ENCODE measurements at places on chromosomes 1 and 21. TPM values are rescaled to one million over a fixed set of nuclear protein-coding genes. Genes with fewer than 3 reads are reported as not detected.

DNA sequence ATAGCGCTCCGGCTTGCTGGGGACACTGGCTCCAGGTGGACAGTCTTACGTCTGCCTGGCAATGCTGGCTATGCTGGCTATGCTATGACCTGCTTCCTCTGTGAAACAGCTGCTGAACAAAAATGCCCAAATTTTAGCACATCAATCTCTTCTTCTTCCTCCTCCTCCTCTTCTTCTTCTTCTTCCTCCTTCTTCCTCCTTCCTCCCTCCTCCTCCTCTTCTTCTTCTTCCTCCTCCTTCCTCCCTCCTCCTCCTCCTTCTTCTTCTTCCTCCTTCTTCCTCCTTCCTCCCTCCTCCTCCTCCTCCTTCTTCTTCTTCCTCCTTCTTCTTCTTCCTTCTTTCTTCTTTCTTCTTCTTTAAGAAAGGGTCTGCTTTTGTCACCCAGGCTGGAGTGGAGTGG is 401.3 kb downstream of the KIF26B start:
- DNase-seq = no peak

DNA sequence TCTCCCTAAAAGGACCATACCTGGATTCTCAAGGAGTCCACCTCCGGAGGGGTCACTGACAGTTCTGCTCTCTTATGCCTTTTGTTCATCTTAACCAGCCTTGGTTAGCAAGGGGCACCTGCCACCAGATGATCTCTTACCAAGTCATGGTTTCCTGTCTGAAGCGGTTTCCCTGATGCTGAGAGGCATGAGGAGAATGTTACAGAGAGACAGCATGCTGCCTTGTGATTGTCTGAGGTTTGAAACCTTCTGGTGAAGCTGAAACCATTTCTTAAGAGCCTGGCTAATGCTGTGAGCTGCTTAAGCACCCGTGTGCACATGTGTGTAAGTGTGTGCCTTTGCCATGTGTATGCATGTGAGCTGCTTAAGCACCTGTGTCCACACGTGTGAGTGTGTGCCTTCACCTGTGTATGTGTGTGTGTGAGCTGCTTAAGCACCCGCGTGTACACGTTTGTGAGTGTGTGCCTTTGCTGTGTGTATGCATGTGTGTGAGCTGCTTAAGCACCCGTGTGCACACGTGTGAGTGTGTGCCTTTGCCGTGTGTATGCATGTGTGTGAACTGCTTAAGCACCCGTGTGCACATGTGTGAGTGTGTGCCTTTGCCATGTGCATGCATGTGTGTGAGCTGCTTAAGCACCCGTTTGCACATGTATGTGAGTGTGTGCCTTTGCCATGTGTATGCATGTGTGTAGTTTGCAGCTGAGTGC is 136.4 kb upstream of the COL6A1 start:
- DNase-seq = peak; percentile 22

DNA sequence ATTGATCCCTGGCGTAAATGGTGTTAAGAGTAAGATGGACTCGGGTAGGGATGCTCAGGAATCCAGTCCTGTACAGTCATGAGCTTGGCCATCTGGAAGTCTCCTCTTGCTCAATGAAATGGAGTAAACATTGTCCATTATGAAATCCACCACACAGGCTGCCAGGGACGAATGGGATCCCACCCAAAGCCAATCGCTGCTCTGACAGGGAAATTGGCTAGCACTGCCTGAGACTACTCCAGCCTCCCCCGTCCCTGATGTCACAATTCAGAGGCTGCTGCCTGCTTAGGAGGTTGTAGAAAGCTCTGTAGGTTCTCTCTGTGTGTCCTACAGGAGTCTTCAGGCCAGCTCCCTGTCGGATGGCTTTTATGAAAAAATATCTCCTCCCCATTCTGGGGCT is at the start of gene HSD11B1:
Gene HSD11B1 (plus strand): TSS at position 263 of the 400 bp plus-strand sequence. CDS start 97 bp downstream, at position 360.
- DNase-seq = no peak

- DNase-seq = no peak
Observed at GRCh38 chr1:158330391-158331105, 783 bp downstream of the CD1B start.

DNA sequence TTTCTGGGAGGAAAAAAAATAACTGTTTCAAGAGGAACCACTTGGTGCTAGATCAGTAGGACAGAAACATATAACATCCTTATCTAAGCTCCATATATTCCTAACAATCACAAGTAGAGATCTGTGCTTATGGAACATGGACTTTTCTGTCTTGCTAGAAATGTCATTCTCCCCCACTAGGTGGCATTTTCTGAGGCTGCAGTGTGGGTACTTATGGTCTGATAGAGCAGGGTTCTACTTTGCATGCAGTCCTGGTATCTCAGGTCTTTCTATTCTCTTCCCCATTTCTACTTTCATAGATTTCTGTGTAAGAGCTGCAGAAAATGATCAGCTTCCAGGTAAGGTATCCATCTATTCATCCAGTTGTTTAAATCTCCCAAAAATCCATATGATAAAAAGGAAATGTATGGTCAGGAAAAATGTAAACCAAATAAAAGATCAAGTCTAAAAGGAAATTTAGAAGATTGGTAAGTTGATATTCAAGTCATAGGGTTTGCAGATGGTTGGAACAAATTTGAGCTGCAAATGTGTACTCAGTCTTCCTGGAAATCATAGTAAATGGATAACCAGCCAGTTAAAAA is 1.5 kb downstream of the ZNF684 start:
- peak; percentile 63 for DNase-seq

- DNase-seq = no peak
Observed at GRCh38 chr1:55402142-55402541, 187.0 kb upstream of the USP24 start.

- DNase-seq = no peak
Observed at GRCh38 chr1:156002188-156002911, 18.4 kb downstream of the SSR2 start.

DNA sequence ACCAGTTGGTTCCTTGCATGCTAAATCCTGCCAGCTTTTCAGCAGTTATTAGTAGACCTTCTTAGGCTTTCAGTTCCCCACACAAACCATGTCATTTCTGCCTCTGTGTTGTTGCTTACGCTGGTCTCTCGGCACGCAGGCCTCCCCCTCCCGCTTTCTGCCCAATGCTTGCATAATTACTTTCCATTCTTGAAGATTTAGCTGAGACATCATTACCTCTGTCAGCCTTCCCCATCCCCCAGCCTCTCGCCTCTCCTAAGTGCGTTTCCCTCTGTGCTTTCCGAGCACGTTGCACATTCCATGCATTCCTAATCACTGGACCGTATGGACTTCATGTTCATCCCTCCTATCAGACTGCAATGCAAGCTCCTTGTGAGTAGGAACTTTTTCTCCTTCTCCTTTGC is 26.8 kb downstream of the TSHB start:
- DNase-seq = no peak

DNA sequence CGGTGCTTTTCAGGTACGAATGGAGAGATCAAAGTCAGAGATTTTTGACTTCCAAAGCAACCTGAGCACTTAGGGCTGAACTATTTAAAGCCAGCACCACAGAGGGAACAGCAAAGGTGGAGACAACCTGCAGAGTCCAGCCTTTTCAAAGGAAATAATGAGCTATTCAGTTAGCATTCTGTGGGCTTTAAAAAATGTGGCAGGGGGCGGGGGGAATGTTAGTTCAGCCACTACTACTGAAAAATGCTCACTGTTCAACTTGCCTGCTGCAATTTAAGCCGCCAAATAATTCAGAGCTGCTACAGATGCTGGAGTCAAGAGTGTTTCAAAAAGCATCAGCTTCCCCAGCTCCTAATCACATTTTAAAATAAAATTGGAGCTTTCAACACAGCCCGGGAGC is 473.3 kb upstream of the PLXNA2 start:
- DNase-seq = no peak

- no peak for DNase-seq
Observed at GRCh38 chr1:76492752-76493430, 374.4 kb upstream of the ST6GALNAC5 start.

DNA sequence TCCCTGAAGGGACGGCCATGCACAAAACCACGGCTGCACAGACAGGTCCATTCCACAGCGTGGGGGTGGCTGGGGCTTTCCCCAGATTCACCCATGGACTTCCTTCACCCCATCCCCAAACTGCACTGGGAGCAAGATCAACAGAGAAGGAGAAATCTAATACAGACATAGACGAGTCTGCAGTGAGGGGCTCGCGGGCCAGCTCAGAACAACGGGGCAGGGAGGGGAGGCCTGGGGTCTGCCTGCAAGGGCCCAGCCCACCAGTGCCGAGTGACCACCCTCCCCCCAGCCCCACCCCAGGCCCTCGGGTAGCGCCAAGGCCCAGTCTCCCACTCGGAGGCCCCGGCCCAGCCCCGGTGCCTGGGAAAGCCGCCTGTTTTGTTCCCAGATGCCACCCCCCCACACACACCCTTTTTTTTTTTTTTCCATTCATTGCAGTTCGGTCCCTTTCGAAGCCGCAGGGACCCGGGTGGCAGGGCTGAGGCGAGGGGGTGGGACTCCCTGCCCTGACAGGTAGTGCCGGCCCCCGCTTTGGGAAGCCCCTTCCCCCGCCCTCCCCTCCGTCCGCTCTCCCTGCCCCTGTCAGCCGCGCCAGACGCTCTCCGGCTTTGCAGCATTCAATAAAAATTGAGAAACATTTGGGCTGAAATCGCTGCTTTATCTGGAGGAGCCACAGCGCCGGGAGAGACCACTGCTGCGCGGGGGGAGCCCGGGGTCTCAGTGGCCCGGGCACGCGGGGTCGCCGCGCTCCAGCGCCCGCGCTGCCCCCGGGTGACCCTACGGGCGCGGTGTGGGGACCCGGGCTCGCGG is 543 bp upstream of the EPHB2 start:
- DNase-seq = no peak

DNA sequence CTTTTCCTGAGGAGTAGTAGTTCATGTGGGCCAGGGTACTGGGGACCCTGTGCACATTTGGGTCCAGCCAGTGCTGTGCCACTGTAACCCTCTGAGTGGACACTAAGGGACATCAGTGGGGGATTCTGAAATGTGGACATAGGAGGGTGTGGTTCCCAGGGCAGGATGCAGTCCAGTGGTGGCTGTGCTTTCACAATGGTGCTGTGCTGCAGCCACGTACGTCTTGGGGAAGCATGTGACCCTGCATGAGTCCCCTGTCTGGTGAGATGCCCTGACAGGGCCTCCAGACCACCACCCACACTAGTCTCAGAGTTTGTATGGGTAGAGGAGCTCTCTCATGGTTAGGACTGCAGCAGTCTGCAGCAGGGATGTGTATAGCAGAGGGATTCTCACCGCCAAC is 37.8 kb upstream of the WNT2B start:
- DNase-seq = no peak

- DNase-seq = no peak
Observed at GRCh38 chr1:14853518-14853917, 255.0 kb downstream of the KAZN start.

DNA sequence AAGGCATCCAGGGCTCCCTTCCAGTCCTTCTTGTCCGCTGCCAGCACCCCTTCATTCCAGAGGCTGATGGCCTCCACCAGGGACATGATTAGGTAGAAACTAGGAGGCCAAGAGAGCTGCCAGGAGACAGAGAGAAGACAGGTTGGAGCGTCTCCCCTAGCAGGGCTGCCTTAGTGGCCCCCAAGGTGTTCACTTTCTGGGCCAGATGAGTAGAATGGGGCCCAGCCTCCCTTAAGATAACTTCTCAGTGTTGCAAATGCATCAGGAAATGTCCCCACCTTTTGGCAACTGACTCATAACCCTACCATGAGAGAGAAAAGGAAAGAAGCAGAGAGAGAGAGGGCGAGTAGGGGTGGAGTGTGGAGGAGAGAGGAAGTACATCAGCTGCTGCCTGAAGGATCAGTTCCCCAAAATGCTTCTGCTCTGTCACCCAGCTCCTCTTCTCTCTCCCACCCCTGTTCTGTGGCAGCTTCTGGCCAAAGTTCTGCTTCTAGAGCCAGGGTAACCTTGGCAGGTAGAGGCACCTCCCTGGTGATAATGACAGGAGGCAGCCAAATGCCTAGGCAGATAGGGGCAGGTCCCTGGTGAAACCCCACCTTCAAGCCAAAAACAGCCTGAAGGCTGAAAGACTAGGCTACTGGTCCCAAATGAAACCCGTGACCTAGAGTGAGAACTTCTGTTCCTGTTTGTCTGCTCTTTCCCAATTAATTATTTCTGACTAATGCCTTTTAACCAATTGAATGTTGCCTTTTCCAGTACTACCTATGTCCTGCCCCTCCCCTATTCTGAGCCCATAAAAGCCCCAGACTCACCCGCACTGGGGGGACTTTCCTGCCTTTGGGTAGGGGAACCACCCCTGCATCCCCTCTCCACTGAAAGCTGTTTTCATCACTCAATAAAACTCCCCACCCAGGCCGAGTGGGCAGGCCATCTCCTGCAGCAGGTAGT is at the start of gene NCF2:
Gene NCF2 (minus strand): TSS at position 216 of the 948 bp plus-strand sequence. CDS start 130 bp downstream, at position 86.
- DNase-seq = peak; percentile 29

- peak; percentile 25 for DNase-seq
Observed at GRCh38 chr1:59976194-59977074, 49.9 kb upstream of the CYP2J2 start.

GRCh38 chr1:53341961-53342707 is 14.3 kb upstream of the LRP8 start:
- DNase-seq = no peak

- no peak for DNase-seq
Observed at GRCh38 chr1:17101261-17101660, 18.0 kb downstream of the PADI2 start.

DNA sequence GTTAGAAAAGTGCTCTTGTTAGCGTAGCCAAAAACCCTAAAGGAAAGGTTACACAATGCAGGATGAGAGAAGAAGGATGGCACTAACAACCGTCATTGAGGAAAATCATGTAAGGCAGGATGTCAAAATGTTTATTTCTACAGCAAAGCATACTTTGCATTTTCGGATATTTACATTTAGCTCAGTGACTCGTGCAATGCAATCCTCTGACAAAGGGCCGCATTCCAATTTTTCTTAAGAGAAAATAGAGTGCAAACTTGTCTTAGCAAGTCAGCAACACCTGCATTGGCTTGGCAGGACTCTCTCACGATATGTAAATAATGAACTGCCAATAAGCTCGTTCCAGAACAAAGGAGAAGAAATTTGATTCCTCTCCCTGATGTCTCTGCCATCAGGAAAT is 33.3 kb downstream of the TIAM1 start:
- no peak for DNase-seq

DNA sequence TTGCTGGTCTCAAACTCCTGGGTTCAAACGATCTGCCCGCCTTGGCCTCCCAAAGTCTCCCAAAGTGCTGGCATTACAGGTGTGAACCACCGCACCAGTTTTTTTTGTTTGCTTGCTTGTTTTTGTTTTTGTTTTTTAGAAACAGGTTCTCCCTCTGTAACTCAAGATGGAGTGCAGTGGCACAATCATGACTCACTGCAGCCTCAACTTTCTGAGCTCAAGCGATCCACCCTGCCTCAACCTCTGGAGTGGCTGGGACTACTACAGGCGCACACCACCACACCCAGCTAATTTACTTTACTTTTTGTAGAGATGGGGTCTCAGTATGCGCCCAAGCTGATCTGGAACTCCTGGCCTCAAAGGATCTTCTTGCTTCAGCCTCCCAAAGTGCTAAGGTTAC is 47.3 kb upstream of the USP1 start:
- DNase-seq = no peak

GRCh38 chr1:19990689-19991088 is 11.3 kb upstream of the PLA2G2A start:
- no peak for DNase-seq

GRCh38 chr1:230277201-230278025 is 148.7 kb downstream of the PGBD5 start:
- DNase-seq = no peak

PRAMEF11 gene
- not detected for total RNA-seq

LCE1A gene
- total RNA-seq = not detected

C1orf116 gene
- 0.21 TPM for total RNA-seq

KCNJ9 gene
- not detected for total RNA-seq

ST6GALNAC3 gene
- total RNA-seq = not detected

MNDA gene
- total RNA-seq = 3.3 TPM

IVL gene
- total RNA-seq = not detected

RGS18 gene
- total RNA-seq = 21.9 TPM

Data from natural killer cell (primary cell).